Progenitor cell of endocrine pancreas (in vitro differentiated cells): ENCODE measurements at places on chromosomes 16 and 17. TPM values are rescaled to one million over a fixed set of nuclear protein-coding genes. Genes with fewer than 3 reads are reported as not detected.

GRCh38 chr16:56183266-56183665 lies 8.0 kb upstream of the GNAO1 start:
- DNase-seq, result no peak

DNA sequence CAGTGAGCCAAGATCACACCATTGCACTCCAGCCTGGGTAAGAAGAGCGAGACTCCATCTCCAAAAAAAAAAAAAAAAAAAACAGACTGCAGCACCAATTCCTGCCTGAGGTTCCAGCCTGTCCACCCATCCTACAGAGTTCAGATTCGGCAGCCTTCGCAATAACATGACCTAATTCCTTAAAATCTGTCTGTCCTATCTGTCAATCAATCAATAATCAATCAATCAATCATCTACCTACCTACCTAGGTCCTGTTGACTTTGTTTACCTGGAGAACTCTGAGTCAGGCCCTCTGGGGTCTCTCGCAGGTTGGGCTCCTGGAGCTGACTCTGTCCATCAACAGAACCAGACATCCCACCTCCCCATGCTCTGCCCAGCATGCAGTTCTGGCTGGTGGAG lies 236.7 kb downstream of the ENGASE start:
- DNase-seq, result no peak

DNA sequence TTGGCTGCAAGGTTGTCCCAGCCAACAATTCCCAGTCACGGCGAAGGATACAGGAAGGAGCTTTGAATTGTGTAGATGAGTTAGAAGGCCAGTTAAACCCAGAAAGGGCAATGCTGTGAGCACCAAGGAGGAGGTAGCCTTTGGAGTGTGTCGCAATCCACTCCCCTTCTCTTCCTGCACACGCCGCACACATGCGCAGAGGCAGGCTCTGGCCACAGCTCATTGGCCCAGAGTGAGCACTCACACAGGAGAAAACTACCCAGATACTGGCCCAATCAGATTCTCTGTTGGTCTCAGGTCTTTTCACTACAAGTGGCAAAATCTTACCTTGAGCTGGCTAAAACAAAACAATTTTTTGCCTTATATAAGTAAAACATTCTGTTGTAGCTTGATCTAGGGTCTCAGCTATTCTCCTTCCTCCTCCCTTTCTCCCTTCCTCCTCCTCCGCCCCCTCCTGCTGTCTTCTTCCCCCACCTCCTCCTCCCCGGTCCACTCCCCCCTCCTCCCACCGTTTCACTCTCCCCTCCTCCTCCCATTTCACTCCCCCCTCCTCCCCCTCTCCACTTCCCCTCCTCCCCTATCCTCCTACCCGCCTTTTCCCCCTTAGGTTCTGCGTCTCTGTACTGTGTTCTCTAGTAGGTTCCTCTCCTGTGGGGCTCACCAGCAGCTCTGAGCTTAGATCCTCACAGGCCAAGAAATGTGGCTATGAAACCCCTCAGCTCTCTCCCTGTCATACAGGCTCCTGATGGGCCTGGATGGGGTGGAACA lies 344.9 kb downstream of the CPPED1 start:
- no peak for DNase-seq

The CES5A gene
- not detected in 2 replicates for total RNA-seq

DNA sequence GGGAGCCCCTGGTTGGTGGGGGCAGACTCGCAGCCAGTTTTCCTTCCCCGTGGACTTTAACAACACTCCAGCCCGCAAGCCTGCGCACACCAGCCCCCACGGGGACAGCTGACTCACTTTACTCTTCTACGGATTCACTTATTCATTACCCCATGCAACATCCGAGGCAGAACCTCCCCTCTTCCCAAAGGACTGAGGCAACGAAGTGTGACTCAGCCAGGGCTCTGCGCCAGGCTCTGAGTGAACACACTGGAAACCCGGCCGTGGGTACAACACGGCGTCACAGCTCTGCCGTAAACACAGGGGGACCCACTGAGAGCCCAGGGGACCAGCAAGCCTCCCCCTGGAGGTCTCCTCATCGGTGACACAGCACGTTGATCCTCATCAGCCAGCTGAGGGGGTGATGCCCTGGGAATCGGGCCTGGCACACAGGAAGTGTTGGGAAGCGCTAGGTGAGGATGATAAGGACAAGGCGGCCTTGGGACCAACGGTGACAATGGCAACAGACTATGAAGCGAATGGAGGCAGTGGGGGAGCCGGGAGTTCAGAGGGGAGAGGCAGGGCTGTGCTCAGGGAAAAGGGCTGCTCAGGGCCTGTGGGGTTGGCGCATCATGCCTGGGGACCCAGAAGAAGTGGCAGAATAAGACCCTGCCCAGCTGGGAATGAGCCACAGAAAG lies 14.6 kb downstream of the COTL1 start:
- no peak for DNase-seq

The GPATCH8 gene
- 70.9 and 76.5 TPM in 2 replicates for total RNA-seq

DNA sequence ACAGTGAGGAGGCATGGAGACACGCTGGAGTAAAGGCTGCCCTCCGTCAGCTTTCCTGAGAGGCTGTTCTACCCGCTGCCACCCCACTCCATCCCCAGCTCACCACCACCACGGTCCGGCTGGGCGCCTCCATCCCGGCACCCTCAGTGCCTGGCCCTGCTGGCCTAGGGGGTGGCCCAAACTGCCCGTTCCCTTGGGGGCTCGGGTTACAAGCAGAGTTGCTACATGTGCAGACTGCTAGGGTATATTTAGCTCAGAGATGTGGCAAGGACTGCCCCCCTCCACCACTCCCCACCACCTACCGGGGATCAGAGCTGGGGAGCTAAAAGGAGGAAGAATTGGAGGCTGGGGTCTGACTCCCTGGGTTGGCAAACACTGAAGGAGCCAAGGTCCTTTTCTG lies 4.1 kb downstream of the CACNB1 start:
- no peak for DNase-seq

DNA sequence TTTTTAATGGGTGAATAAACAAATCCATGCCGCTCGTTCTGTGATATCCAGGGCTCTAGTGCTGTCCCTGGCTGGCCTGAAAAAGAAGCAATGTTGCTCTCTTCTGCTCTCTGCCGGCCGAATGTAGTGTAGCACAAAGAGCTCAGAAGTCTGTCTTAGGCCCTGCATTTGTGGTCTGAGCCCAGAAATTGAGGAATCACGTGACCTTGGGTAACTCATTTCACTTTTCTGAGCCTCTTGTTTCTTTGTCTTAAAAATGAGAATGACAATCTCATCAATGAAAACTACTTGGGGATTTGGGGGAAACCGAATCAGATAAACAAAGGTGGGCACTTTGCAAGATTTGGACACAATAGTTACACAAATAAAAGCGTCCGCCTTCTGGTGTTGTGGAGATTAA lies 381.6 kb upstream of the ASIC2 start:
- DNase-seq, result peak; percentile 45

DNA sequence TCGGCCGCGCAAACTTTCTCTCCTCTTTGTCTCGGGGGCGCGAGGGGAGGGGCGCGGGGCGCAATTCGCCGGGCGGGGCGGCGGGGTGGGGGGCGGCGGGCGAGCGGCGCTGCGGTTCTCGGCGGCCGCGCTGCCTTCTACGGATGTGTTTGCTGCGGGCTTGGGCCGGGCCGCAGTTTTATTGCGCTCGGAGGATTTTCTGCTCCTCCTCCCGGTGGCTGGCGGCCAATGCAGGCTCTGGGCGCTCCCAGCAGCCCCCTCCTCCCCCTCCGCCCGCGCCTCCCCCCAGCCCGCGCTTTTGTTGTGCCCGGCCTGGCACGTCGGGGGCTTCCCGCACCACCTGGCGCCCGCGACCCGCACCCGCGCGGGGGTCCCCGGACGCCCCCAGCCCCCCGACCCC lies at the start of gene TIMP2:
TIMP2 (minus strand) TSS at position 154 of the 400 bp plus-strand sequence. CDS start 299 bp downstream, outside the sequence.
- peak; percentile 78 for DNase-seq

GRCh38 chr16:4958510-4959438 lies 644 bp downstream of the SEC14L5 start:
- no peak for DNase-seq

The SLC52A1 gene
- not detected in 2 replicates for total RNA-seq

- DNase-seq, result no peak
Observed at GRCh38 chr17:44223541-44224071, 4.1 kb upstream of the UBTF start.

GRCh38 chr17:10156599-10156947 lies 41.8 kb downstream of the GAS7 start:
- no peak for DNase-seq

- DNase-seq, result no peak
Observed at GRCh38 chr17:1071103-1071825, 74.3 kb downstream of the TIMM22 start.

DNA sequence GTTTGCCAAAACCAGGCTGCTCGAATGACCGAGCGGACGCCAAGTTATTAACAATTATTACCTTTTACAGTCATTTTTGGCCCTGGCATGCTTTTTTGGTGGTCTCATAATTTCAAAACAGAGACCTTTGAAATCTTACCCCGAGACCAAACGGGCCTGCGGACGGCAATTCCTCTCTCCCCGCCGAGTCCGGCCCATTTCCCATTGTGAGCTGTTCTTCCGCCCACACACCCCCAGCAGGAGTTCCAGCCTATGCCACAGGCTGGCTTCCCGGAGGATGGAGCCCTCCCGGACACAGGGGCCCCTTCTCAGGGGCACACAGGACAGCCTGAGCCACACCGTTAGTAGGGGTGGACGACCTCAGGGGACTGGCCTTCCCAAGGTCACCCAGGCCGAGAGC lies 130.7 kb downstream of the C16orf95 start:
- no peak for DNase-seq

The HSD11B2 gene
- 38.7 and 44.5 TPM in 2 replicates for total RNA-seq

GRCh38 chr16:67470359-67470758 lies 10.6 kb downstream of the ATP6V0D1 start:
- no peak for DNase-seq

The SLFN11 gene
- 2.1 and 3.0 TPM in 2 replicates for total RNA-seq

DNA sequence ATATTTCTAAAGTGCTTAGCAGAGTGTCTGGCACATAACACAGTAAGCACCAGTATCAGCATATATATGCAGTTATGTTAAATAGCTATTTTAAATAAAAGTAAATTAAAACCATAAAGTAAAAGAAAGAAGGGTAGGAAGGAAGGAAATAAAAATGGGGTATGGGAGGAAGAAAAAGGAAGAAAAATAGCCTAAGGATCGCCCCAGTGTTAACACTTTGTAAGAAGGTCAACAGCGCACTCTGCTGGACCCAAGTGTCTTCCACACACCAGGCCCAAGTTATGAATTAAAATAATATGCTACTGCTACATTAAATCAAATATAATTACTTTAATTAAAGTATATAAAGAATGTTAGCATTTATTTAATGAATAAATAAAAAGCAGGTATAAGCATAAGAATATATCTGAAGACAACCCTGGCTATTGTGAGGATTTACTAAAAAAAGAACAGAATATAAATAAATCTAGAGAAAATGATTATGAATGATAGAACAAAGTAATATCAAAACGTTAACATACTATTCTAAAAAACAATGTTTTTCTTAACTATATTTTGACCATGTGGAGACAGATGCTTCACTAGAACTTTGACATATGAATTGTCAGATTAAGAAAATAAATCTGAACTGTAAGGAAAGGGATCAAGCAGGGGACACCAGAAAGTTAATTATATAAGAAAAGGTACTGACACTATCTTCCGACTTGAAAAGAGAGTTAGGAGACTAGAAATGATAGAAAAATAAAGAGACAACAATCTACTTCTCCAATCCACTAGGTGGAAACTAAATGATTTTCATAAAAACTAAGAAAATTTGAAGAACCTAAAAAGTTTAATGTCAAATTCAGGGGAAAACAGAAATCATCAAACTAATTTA lies 25.9 kb downstream of the BRIP1 start:
- DNase-seq, result peak; percentile 15

The C1QTNF1 gene
- 0.67 and 2.0 TPM in 2 replicates for total RNA-seq

DNA sequence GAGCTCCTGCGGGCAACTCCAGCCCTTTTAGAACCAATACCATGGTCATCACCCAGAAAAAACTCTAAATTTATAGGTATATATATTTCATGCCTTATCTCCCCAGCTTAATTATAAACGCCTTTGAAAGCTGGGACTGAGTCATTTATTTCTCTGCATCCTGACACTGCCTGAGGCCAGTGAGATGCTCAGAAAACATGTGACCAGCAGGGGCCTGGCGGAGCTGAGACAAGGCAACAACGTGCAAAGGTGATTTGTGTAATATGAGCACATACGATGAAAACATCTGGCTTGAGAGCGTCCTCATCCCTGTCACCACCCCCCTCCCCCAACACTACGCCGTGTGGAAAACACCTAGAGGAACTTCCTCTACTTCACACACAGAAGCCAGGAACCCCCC lies 22.7 kb downstream of the NXN start:
- DNase-seq, result no peak

The NAT9 gene
- 59.6 and 60.2 TPM in 2 replicates for total RNA-seq

- DNase-seq, result no peak
Observed at GRCh38 chr17:50135316-50136095, 5.5 kb upstream of the SAMD14 start.

The PDK2 gene
- total RNA-seq, result 35.7 and 37.1 TPM in 2 replicates

DNA sequence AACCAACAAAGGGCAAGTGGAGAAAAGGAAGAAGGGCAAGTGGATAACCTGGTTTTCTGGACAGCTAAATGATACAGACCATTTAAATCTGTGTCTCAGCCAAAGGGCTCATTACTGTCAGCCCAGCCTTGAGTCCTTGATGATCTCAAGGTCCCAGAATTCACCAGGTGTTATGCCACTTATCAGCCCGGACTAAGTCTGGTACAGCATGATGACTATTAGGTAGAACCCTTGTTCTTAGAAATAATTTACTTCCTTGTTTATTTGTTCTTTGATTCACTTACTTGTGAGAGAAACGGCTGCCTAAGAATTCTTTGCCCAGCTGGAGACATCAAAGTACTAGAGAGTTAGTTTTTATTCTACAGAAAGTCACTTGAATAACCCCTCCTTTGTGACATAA lies 3.5 kb downstream of the PDILT start:
- DNase-seq, result no peak

The SLC9A5 gene
- total RNA-seq, result 3.4 and 3.9 TPM in 2 replicates

DNA sequence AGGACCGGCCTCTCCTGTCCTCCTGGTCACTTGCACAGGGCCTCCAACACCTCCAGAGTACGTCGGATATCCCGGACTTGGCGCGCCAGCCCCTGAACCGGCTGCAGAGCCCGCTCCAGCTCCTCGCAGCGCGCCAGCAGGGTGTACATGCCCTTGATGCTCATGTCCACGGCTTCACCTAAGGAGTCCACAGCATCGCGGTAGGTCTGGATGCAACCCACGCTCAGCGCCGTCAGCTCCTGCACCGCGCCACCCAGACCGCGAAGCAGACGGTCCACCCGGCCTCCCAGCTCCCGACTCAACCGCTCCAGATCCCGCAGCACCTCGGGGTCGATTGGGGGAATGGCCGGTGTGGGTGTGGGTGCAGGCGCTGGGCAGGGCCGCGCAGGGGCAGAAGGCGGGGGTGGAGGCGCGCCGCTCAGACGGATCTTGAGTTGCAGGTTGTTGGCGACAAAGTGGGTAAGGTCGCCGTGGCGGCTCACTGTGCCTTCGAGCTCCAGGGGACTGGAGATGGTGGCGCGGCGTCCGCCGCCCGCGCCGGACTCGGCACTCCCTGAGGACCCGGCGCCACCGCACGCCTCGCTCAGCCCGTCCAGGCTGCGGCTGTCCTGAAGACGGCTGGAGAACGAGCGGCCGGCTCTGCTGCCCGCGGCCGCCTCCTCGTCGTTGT lies 804 bp downstream of the BORCS6 start:
- DNase-seq, result peak; percentile 24

- DNase-seq, result no peak
Observed at GRCh38 chr16:84543253-84543652, 38.8 kb upstream of the MEAK7 start.

The SLFN14 gene
- not detected in 2 replicates for total RNA-seq

- DNase-seq, result peak; percentile 64
Observed at GRCh38 chr17:2025622-2026309, 632 bp upstream of the RTN4RL1 start.

The CD7 gene
- total RNA-seq, result 0.31 and 0.46 TPM in 2 replicates
